Right renal pelvis (tissue), 4 donors: ENCODE measurements at places on chromosomes 2 and 18. TPM values are rescaled to one million over a fixed set of nuclear protein-coding genes. Genes with fewer than 3 reads are reported as not detected.

The WDFY1 gene
- polyA plus RNA-seq, result 66.2 TPM

The RBM44 gene
- polyA plus RNA-seq, result 0.44 TPM

The VIT gene
- polyA plus RNA-seq, result not detected

The INPP5D gene
- polyA plus RNA-seq, result 10.7 TPM

The GPC1 gene
- 27.8 TPM for polyA plus RNA-seq

The ZNF513 gene
- polyA plus RNA-seq, result 17.6 TPM

The DYNAP gene
- not detected for polyA plus RNA-seq

The SPHKAP gene
- 7.5 TPM for polyA plus RNA-seq

The D2HGDH gene
- 37.9 TPM for polyA plus RNA-seq

The ANTXR1 gene
- 100 TPM for polyA plus RNA-seq

The RAB31 gene
- 35.6 TPM for polyA plus RNA-seq

The ANKRD62 gene
- 0.07 TPM for polyA plus RNA-seq

The RIT2 gene
- not detected for polyA plus RNA-seq

The RAX gene
- not detected for polyA plus RNA-seq

The SCYGR1 gene
- polyA plus RNA-seq, result not detected

The MTCL1 gene
- polyA plus RNA-seq, result 21.8 TPM

The ASIC4 gene
- polyA plus RNA-seq, result 0.14 TPM

The ALKAL2 gene
- 6.7 TPM for polyA plus RNA-seq

The PARD6G gene
- polyA plus RNA-seq, result 31.9 TPM

The HOXD3 gene
- 30.0 TPM for polyA plus RNA-seq

The UPP2 gene
- polyA plus RNA-seq, result 3.7 TPM
